Left ventricle myocardium superior (tissue), 1 donor: ENCODE measurements at places on chromosomes 2 and 18. TPM values are rescaled to one million over a fixed set of nuclear protein-coding genes. Genes with fewer than 3 reads are reported as not detected.

GRCh38 chr2:1891147-1891546, 146.8 kb upstream of the PXDN start:
- DNase-seq, result peak; percentile 75

DNA sequence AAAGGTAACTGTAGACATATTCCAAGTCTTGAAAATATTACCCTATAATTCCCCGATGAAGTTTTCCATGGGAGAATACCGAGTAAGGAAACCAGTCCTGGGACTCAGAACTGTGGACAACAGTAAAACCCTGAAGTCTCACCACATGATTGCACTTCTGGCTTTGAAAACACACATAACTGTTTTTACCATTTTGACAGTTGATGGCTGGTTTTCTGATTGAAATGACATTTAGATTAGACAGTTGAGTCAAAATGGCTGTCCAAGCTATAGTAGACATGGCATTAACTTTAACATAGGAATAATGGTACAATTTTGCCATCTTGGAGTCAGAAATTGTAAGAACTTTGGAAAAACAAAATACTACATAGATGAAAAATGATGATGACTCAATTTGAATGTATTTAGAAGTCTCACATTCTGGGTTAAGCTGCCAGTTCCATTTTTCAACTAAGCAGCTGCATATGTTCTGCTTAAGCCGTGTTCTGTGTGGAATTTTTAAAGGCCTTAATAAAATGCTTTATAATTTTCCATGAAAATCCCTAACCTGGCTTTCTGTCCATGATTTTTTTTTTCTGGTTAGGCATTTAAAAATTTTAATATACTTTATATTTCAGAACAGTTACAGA, 38.3 kb upstream of the WIPF1 start:
- DNase-seq, result no peak

GRCh38 chr2:200042944-200043343, 87.6 kb downstream of the MAIP1 start:
- DNase-seq, result no peak

SCTR gene
- total RNA-seq, result 1.0 TPM

CCDC68 gene
- 3.3 TPM for total RNA-seq

AQP12A gene
- not detected for total RNA-seq

FHOD3 gene
- 347 TPM for total RNA-seq

- no peak for DNase-seq
Measured at GRCh38 chr2:63712748-63713147, 124.0 kb downstream of the MDH1 start.

CFAP65 gene
- total RNA-seq, result not detected

- no peak for DNase-seq
Measured at GRCh38 chr2:210814251-210815025, 258.0 kb downstream of the CPS1 start.

DNA sequence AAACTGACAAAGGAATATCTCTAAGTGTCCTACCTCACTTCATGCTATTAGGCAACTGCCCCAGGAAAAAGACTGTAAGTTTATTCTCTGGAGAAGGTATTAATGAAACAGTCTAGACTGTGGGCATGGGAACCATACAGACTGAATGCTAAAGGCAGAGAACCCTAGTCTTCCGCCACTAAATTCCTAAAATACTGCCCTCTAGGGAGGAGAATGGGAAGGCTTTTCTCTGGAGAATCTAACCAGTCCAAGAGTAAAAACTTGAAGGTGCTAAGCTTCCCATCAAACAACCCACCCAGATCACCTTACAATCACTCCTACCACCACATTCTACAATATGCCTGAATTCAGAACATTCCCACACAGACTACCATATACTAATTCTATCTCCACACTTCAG, 3.4 kb downstream of the SRBD1 start:
- no peak for DNase-seq

- DNase-seq, result no peak
Measured at GRCh38 chr2:238659231-238659630, 188.7 kb upstream of the TWIST2 start.

DNA sequence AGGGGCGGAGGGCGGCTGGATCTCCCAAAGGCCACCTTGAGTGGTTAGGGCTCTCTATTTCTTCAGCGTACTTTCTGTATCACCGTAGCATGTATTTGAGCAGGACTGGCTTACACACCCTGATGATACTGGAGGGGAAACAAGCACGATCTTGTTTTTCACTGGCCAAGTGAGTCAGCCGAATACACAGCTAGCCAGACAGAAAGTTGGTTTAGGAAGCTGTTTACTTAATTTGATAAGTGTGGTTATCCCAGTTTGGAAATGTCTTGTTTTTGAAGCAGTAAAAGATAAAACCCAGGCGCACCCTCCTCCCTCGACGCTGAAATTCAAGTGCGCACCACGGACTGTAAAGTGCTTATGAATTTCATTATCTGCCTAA, 582 bp downstream of the RIOK3 start:
- no peak for DNase-seq

KCNIP3 gene
- 5.3 TPM for total RNA-seq

GRCh38 chr2:96083064-96083939, 33.1 kb downstream of the ADRA2B start:
- peak; percentile 73 for DNase-seq

DNA sequence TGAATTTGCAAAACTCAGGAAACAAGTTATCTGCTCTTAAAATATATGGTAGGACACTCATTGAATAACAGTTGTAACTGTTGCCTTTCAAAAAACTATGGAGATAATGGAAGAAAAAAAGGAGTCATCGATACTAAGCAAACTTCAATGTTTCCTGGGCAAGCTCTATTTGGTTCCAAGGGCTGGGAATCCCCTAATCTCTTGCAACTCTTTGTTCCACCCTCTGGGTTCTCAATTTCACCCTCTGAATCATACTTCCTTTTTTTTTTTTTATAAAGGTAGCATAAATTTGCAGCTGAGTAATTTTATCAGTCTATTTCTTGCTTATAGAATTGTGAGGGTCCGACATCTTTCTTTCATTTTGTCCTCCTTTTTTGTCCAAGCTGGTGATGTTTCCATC, 36.7 kb downstream of the SLC9A4 start:
- DNase-seq, result no peak

GRCh38 chr2:105777031-105777482, 32.3 kb downstream of the NCK2 start:
- DNase-seq, result no peak

TDRD15 gene
- total RNA-seq, result not detected

DNA sequence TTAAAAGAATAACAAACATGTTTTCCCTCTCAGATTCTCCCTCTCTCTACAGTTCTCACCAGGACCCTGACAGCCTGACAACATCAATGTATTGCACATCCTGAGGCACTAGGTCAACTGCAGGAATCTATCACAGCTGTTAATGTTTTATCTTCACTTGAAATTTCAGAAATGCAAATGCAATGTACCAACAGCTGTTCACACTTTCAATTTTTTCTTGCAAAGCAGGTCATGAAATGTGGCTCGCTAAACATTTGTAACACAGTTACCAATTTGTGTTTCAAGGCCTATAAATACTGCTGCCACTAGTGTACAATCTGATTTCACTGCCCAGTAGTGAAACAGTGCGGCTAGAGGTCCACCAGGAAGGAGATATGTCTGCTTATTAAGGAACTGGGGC, 147.8 kb downstream of the EXOC6B start:
- no peak for DNase-seq

DNA sequence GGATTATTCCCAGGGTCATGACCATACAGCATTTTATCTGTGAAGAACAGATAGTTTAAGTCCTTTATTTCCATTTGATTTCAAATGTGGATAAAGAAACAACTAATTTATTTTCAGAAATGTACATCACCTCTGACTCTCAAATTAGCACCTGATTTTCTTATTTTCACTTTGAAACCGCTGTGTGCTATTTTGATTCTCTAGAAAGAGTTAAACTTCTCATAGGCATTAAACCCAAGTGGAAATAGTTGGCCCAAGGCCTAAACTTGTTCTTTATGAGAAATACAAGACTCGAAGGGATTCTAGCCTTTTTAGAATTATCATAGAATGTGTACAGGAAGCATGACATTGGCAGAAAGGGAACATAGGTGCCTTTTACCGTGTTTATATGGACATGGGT, 41.5 kb upstream of the LTBP1 start:
- DNase-seq, result no peak

- no peak for DNase-seq
Measured at GRCh38 chr2:241417626-241418025, 61.5 kb downstream of the FARP2 start.

- no peak for DNase-seq
Measured at GRCh38 chr18:35564795-35565453, 16.6 kb upstream of the GALNT1 start.

- no peak for DNase-seq
Measured at GRCh38 chr18:2089396-2089795, 481.9 kb downstream of the METTL4 start.

EGR4 gene
- not detected for total RNA-seq

- no peak for DNase-seq
Measured at GRCh38 chr2:128781166-128781565, 462.5 kb upstream of the HS6ST1 start.

MALL gene
- total RNA-seq, result 12.0 TPM

DNA sequence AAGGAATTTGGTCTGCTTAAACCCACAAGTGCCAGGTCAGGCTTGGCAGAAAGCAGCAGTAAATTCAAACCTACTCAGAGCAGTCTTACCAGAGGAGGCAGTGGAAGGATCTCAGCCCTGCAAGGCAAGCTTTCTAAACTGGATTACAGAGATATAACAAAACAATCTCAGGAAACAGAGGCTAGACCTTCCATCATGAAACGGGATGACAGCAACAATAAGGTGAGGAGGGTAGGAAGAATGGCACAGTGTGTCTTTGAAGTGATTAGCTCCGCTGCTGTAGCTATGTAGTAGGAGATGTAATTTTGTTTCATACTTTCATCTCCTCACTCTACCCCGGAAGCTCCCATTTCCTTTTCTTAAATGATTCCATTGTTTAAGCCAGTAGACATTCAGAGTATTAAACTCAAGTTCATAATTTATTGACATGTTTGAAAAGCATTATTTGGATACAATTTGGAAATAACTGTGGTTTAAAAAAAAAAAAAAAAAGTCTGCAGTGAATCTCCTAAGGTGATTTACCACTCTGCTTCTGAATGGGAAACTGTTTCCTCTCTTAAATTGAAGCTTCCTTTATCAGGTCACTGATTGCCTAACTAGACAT, 29.4 kb upstream of the DYSF start:
- DNase-seq, result no peak

CYBRD1 gene
- 55.0 TPM for total RNA-seq

DNA sequence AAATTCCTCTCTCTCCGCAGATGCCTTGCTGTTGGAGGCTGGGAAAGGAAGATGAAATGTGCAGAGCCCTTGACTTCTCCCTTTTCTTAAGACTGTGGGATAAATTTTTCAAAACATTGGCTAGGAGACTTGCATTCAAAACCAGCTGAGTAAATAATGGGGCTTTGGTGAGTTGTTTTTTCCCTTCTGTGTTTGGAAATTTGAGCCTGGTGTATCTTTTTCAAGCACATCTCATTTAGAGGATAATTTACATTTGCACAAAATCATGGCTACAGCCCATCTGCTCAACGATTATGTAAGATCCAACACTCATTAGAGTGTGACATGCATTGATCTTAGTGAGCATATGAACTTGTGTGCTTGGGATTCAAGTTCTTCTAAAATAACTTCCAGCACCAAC, 112.1 kb upstream of the ATP8B1 start:
- DNase-seq, result no peak

GRCh38 chr18:49094136-49094535, 143.4 kb upstream of the SMAD7 start:
- DNase-seq, result no peak

RELCH gene
- total RNA-seq, result 11.5 TPM

RESP18 gene
- not detected for total RNA-seq

DNA sequence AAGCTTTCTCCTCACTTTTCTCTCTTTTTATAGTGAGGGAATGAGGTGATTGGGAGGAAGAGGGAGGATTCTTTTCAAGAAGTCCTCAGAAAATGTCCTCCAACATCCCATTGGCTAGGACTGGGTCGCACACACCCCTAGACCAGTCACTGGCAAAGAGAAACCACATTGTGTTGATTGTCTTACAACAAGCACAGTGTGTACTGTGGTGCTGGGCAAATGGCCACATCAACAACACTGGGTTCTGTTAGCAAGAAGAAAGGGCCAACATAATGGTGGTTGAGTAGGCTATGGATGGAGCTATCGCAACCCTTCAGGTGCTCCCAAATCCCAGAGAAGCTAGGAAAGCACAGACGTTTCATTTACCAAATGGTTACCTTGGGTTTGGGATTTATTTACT, 18.7 kb upstream of the PTPN4 start:
- no peak for DNase-seq

DNA sequence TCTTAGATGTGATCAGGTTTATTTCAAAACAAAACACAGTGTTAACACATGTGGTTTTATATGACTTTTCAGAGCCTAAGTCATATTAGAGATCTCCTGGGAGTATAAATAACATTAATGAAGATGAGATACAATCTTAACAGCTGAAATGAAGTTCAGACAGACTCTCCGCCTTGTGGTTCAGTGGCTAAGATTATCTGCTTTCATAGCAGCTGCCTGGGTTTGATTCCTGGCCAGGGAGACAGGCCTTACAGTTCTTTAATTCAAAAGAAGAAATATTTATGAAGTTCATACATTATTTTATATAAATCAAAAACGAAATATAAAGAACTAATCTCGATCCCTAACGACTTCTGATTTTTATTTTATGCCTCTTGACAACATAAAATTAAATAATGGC, 35.2 kb upstream of the TTC32 start:
- no peak for DNase-seq

DNA sequence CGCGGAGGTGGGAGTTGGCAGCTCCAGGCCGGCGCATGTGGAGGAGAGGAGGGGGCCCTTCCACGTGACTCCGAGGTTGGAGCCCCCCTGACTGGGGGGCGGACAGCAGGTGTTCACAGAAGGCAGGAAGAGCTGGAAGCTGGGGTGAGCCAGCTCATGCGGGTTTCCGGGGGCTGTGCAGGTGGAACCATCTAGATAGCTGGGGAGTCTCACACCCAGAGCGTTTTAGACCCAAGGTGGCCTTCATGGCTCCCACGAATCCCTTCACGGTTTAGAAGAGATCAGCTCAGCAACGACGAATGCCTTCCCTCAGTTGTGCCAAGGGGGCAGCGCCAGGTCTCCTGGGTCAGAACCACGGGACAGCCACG, 740.5 kb upstream of the SALL3 start:
- no peak for DNase-seq

GLI2 gene
- 2.1 TPM for total RNA-seq

DNA sequence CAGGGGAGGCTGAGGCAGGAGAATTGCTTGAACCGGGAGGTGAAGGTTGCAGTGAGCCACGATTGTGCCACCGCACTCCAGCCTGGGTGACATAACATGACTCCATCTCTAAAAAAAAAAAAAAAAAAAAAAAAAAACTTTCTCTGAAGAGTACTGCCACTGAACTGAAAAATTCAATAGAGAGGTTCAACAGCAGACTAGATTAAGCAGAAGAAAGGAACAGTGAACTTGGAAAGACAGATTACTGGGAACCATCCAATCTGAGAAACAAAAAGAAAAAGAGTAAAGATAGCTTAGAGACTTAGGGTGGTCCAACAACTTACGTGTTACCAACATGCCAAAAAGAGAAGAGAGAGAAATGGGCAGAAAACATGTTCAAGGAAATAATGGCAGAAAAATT, 138.8 kb downstream of the EML6 start:
- DNase-seq, result no peak

EIF4E2 gene
- 40.7 TPM for total RNA-seq
